ENCODE measurements at places on chromosomes 1 and 21. TPM values are rescaled to one million over a fixed set of nuclear protein-coding genes. Genes with fewer than 3 reads are reported as not detected.

Gene KRTAP12-2
- total RNA-seq, result not detected

DNA sequence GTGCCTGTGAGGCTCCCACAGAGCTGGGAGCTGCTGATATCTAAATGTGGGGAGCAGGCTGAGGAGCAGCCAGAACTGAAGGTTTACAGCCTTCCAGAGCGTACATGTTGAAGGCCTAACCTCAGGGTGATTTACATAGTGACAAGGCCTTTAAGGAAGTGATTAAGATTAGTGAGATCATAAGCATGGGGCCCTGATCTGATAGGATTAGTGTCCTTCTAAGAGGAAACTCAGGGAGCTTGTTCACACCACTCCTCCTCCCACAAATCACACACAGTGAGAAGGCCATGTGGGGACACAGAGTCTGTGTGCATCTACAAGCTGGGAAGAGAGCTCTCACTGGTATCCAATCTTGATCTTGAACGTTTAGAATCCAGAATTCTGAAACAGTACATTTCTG is 92.3 kb upstream of the NBPF6 start:
- H3K36me3 ChIP-seq, result no peaks in the 10 kb centered on the region
- no peak overlapping the region for H3K4me3 ChIP-seq
- no peaks in the 10 kb centered on the region for H3K27me3 ChIP-seq
- no peaks in the 10 kb centered on the region for H3K4me1 ChIP-seq
- H3K27ac ChIP-seq, result no peak overlapping the region

- peaks cover 22% of the 10 kb centered on the region for H3K4me1 ChIP-seq
- H3K4me3 ChIP-seq, result no peak overlapping the region
- no peaks in the 10 kb centered on the region for H3K36me3 ChIP-seq
- no peak overlapping the region for H3K27ac ChIP-seq
- H3K27me3 ChIP-seq, result no peaks in the 10 kb centered on the region
- DNase-seq, result peak; percentile 97
Measured at GRCh38 chr1:18907021-18907916, 4.9 kb upstream of the ALDH4A1 start.

DNA sequence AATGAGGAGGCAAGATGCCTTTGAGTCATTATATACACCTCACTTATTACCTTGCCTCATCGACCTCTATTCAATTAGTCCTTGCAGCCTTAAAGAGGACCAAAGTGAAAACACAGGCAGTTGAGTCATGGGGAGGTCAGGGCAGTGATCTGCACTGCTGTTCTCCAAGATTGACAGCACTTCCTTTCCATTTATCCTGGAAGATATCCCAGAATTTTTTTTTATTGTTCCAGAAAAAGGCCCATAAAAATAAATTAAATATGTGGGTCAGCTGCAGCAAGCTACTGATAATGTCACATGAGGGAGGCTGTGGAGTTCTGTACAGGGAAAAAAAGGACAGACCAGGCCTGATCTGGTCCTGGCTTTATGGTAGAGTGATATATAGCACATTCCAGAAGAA is 33.2 kb upstream of the CDC42BPA start:
- DNase-seq, result peak; percentile 10
- H3K4me1 ChIP-seq, result peaks cover 5% of the 10 kb centered on the region
- H3K36me3 ChIP-seq, result no peaks in the 10 kb centered on the region
- H3K27ac ChIP-seq, result peak overlapping the region; percentile 4

DNA sequence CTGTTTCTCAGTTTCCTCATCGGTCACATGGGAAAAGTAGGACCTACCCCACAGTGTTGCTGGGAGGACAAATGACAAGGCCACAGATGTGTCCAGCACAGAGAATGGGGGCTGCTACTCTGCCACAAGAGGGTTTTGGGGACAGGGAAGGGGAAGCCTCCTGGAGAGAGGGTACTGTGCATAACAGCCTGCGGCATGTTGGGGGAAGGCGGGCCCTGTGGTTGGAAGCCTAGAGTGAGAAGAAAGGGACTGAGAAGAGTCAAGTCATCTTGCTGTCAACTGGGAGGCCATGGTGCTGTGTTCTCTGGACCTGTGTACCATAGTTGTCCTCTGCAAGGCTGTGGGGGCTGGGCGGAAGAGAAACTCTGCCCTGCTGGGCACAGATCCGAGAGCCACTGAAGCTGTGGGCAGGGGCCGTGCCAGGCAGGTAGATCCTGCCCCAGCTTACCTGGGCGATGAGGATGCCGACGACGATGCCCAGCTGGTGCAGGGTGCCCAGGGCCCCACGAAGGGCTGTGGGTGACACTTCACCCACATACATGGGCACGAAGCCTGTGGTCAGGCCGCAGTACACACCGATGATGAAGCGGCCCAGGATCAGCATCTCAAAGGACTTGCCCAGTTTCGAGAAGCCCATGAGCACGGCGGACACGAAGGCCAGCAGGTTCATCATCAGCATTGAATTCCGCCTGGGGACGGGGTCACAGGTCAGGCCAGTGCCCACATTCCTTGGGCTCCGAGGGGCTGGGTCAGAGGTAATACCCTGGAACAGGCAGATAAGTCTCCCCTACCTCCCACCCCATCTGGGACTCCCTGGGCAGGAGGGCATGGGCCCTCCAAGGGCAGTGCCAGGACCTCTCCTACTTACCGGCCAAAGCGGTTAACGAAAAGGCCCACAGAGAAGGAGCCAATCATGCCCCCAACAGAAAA is 28.2 kb downstream of the SLC2A1 start:
- H3K36me3 ChIP-seq, result peaks cover 19% of the 10 kb centered on the region
- DNase-seq, result no peak
- no peak overlapping the region for H3K4me3 ChIP-seq
- no peak overlapping the region for H3K27ac ChIP-seq

GRCh38 chr21:31988492-31989290 is 115.9 kb downstream of the HUNK start:
- no peaks in the 10 kb centered on the region for H3K27me3 ChIP-seq
- no peak overlapping the region for H3K4me3 ChIP-seq
- no peak overlapping the region for H3K27ac ChIP-seq

Data from lung (tissue), 17 donors.